ENCODE measurements at places on chromosomes 2 and 18. TPM values are rescaled to one million over a fixed set of nuclear protein-coding genes. Genes with fewer than 3 reads are reported as not detected.

GRCh38 chr2:134290358-134290757 is 36.5 kb downstream of the MGAT5 start:
- DNase-seq: no peak

DNA sequence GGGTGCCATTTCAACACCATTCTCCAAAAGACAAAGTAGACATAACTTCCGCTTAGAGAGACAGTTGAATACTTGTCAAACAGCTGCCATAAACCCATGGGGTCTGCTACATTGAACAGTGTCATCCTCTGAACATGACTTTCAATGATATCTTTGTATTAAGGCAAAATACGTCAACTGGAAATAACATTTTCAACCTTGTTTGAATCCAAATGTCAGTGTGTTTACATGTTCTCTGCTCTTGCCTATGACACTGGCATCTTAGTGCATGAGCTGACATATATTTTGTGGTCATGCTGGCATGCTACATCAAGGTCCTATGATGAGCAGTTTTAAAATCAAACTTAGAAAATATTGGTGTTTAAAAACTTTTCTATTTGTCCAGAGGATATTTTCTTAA is 1548.1 kb upstream of the LRRTM1 start:
- DNase-seq: no peak

GRCh38 chr18:63112706-63113105 is 206.9 kb downstream of the BCL2 start:
- no peak for DNase-seq

GRCh38 chr2:167386694-167387093 is 498.4 kb downstream of the XIRP2 start:
- peak; percentile 20 for DNase-seq

ANKRD30B gene
- not detected for total RNA-seq

FAM237A gene
- not detected for total RNA-seq

TRIM54 gene
- 3.3 TPM for total RNA-seq

SLC35F5 gene
- total RNA-seq: 30.5 TPM

TRIM43 gene
- 0.23 TPM for total RNA-seq

Data from GM23338 (cell line).